ENCODE measurements at places on chromosomes 2 and 18. TPM values are rescaled to one million over a fixed set of nuclear protein-coding genes. Genes with fewer than 3 reads are reported as not detected.

The IL1RL1 gene
- 0.22 TPM for total RNA-seq

The OTOS gene
- not detected for total RNA-seq

The KLHL14 gene
- not detected for total RNA-seq

The MC2R gene
- total RNA-seq: not detected

The GALNT13 gene
- total RNA-seq: not detected

The CD8B gene
- total RNA-seq: 0.94 TPM

The KYNU gene
- total RNA-seq: not detected

The AQP12B gene
- total RNA-seq: not detected

The ZNF892 gene
- 2.7 TPM for total RNA-seq

DNA sequence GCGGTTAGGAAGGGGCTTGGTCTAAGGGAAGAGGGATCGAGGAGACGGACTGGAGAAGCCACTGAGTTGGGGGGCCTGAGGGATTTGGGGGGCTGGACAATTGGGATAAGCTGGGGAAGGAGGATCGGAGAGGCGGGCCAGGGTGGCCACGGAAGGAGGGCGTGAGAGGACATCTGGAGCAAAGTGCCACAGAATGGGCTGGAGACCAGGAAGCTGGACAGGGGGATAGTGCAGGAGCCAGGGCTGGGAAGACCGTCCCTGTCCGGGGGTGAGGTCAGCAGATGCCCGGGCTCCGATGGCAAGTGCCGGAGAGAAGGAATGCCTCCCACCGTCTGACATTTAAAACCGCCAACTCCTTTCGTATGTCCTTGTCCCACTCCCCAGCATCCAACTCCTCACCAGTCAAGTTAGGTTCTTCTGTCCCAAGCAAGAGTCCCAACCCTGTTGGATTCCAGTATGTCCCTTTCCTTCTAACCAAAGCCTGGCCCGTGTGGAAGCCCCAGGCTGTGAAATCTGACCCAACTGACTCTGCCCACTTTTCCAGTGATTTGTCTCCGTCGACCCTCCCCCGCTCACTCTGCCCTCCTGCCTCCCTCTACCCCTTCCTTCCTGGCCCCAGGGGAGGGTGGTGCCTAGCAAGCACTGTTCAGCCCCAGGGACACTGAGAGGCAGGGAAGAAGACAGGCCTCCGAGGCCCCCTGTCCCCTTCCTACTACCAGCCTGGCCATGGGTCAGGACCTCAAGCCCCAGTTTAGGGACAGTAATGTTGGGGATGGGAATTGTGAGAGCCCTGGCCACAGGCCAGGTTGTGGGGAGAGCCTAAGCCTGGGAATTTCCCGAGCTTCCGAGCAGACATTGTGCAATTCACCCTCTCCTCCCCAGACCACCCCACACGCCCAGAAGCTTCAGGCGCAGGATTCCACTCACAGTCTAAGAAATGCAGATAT, 31.5 kb upstream of the TMBIM1 start:
- DNase-seq: no peak

DNA sequence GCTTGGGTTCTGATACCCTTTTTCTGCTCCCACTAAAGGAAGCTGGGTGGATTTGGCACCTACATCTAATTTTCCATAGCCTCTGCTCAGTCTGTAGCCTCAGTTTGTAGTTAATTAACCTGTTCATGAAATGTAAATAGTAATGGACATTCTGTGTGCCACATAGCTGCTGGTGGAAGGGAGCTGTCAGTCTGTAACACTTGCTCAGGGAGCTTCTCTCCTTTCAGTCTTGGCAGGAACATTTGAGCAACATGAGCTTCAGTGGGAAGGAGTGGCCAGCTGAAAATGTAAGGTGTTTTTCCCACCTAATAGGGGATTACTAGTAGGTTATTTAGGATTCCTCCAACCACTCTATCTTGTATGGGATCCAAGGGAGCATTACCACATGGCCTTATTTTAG, 203.4 kb downstream of the ASXL3 start:
- no peak for DNase-seq

DNA sequence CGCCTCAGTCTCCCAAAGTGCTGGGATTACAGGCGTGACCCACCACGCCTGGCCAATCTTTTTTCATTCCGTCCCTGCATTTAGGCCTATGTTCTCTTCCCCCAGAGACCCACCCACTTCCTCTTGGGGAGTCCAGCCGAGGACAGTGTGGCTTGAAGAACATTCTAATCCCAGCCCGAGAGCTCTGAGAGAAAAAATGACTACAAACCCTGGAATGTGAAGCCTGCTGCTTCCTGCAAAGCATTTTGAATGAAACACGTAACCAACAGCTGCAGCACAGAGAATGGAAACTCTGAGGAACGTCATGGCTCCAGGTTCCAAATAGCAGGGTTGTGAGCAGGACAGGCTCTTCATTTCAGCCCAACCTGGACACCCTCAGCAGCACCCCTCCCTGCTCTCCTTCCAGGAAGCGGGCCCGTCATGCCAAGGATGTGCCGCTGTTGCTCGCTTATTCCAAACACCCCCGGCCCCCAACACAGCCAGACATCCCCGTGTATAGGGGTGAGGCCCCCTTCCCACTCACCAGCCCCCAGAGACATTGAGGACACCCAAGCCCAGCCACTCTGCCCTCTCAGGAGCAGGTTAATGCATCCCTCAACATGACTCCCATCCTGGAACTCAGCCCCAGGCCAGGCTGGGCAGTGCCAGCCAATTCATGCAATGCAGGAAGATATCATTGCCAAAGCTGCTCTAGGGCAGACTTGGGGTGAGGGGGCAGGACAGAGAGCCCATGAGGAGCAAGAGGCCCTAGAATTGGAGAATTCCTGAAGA, 139.8 kb downstream of the ZFP36L2 start:
- no peak for DNase-seq

- no peak for DNase-seq
These were observed 328.2 kb downstream of the LRRTM4 start for GRCh38 chr2:77193858-77194448.

DNA sequence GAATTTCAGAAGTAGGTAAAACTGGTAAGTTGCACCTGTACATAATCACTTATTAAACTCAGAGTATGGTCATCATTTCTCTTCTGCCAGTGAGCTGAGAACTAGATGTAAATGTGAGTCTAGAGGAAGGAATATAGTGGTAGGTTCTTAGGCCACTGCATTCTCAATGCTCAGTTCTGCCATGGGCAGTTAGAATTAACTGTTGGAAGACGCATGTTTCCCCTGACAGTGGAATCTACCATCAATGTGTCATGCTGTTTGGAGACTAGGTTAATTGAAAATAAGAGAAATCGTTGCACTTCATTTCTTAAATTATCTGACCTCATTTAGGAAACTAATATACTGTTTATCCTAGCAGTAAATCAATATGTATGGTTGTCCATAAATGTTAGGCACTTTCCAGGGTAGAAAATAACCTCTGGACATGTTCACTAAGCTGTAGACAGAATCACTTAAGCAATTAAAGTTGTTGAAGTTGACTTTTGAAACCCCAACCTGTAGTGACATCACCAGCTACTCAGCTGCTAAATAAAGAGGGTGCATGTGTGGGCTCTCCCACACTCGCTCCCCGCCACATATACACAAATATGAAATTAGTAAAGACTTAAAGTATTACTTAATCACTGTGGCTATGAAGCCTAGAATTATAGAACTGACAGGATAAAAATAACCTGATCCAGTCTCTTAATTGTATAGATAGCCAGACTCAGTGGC, 91.5 kb upstream of the NOSTRIN start:
- DNase-seq: no peak

- no peak for DNase-seq
These were observed 13.7 kb upstream of the LTBP1 start for GRCh38 chr2:32932825-32933755.

GRCh38 chr18:13048061-13048595, 57.0 kb downstream of the CEP192 start:
- DNase-seq: no peak

GRCh38 chr2:226124548-226125011, 675.0 kb downstream of the IRS1 start:
- DNase-seq: no peak

All from activated naive CD4-positive, alpha-beta T cell treated with anti-CD3 and anti-CD28 coated beads for 36 hours (primary cell).